AG10803 (cell line): ENCODE measurements at places on chromosomes 4 and X.

DNA sequence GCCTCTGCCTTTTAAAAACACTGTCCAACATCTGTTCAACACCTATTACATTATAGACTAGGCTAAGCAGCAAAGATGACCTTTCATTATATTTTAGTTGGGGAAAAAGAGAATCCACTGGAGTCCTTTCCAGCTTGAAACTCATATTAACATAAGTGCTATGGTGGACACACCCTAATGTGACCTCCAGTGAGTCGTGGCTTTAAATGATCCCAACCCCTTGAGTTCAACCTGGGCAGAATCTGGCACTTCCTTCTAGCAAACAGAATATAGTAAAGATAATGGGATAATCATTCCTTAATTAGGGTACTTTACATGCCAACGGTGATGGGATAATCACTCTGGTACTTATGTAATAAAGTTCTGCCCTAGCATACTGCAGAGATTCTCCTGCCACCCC lies 162.6 kb downstream of the MAB21L2 start:
- DNase-seq: no peak

DNA sequence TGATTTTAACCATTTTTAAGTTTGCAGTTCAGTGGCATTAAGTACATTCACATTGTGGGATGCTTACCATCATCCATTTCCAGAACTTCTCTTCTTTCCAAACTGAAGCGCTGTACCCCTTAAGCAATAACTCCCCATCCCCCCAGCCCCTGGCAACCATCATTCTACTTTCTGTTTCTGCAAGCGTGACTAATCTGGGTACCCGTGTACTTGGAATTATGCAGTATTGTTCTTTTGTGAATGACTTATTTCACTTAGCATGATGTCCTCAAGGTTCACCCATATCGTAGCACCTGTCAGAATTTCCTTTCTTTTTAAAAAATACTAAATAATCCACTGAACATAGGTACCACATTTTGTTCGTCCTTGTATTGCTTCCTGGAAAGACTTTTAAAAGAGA lies 32.9 kb downstream of the USP9X start:
- DNase-seq: no peak

DNA sequence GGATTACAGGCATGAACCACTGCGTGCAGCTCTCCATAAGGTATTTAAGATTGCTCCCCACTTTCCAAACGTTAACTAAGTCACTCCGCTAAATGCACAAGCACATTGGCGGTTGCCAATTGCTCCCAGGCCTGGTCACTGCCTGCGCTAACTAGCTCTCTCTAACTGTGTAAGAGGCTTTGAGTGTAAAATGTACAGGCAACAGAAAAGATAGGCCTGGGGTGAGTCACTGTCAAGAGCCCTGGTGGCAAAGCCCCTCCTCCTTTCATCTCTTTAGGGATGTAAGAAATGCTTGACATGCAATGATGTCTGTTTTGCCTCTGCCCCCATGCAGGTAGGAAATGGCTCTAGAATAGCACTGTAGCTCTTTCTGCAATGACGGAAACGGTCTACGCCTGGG lies 329.7 kb upstream of the GATB start:
- peak; percentile 46 for DNase-seq

DNA sequence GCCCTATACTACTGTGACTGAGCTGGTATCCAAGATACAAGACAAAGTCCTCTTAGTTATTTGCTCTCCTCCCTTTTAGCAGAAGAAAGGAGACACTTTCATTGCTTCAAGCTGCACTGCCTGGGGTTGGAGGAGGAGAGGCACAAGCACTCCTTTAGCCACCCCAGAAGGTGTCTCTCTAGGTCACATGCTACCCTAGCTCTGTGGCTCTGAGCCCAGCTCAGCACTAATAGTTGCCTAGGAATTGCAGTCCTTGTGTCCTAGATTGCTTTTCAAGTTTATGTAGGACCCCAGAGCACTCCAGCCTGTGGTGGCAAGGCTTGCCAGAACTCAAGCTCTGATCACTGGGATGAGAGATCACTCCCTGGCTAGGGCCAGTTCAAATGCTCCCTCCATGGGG lies 24.4 kb upstream of the LHFPL1 start:
- DNase-seq: no peak

DNA sequence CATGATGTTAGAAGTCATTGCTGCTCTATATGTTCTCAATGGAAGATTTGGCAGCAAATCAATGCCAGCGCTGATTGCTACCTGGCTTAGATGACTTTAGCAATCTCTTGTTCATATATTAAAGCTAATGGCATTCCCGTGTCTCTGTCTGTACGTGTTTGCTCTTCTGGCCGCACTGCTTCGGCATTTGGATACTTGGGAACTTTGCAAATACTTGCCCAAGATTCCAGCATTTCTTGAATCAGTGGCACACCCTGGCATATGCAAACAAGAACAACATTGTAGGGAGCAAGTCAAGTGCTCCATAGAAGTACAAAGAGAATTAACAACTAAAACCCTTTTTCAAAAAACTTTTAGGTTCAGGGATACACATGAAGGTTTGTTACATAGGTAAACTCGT lies 128.9 kb upstream of the TMEM164 start:
- no peak for DNase-seq

DNA sequence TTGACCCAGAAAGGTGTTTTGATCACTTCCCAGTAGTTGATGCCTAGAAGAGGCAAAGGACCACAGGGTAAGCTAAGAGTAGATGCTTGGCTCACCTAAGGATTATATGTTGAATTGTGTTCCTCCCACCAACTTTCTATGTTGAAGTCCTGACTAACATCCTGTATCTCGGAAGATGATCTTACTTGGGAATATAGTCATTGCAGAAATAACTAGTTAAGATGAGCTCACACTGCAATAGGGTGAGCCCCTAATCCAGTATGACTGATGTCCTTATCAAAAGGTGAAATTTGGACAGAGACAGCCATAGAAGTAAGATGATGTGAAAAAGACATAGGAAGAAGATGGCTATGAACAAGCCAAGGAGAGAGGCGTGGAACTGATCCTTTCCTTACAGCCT lies 3.3 kb upstream of the HMGB2 start:
- no peak for DNase-seq

- no peak for DNase-seq
Observed at GRCh38 chr4:125008676-125009075, 296.1 kb upstream of the ANKRD50 start.

DNA sequence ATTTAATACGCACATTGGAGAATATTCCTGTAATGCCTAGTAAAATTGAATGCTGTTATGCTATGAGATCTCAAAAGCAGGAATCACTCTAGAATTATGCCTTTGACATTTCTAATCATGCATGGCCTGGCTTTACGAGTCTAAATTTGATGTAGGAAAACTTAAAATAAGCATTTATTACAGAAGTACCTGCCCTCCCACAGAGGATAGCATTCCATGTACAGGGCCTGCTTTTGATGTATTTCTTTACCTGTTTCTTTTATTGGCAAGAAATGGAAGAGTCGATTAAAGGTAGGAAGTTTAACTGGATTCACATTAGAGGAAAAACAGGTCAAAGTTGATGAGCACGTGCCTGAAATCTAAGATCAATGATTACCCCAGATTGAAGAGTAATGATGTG lies 219.5 kb downstream of the PCDH7 start:
- no peak for DNase-seq
